ENCODE measurements at places on chromosomes 6 and 20. TPM values are rescaled to one million over a fixed set of nuclear protein-coding genes. Genes with fewer than 3 reads are reported as not detected.

EDN1 gene
- 4.4 TPM for total RNA-seq

KCNG1 gene
- total RNA-seq = 69.2 TPM

MACROD2 gene
- 2.1 TPM for total RNA-seq

DNA sequence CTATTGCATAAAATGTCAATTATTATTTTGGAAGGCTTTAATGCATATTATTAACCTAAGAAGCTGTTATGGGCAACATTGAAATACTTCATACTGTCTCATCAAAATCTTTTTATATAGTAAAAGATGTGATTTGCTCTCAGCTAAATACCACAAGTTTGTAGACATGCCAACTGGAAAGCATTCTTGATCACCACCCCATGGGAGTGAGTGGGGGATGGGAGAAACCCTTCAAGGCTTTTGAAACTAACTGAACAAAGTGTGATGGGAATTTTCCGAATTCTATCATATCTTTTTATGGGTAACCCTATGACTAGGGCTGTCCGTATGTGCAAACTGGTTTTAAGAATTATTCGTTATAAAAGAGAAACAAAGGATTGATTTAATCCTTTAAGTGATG lies 377.3 kb upstream of the JAG1 start:
- DNase-seq = no peak
- H3K27me3 ChIP-seq = no peaks in the 10 kb centered on the region
- H3K36me3 ChIP-seq = no peaks in the 10 kb centered on the region
- no peaks in the 10 kb centered on the region for H3K4me1 ChIP-seq

SPATA25 gene
- total RNA-seq = 3.8 TPM

GRCh38 chr20:39631557-39631956 lies 669.4 kb downstream of the DHX35 start:
- H3K4me1 ChIP-seq = no peaks in the 10 kb centered on the region
- no peak overlapping the region for H3K4me3 ChIP-seq
- no peaks in the 10 kb centered on the region for H3K27me3 ChIP-seq
- no peaks in the 10 kb centered on the region for H3K36me3 ChIP-seq
- no peak for DNase-seq

DNA sequence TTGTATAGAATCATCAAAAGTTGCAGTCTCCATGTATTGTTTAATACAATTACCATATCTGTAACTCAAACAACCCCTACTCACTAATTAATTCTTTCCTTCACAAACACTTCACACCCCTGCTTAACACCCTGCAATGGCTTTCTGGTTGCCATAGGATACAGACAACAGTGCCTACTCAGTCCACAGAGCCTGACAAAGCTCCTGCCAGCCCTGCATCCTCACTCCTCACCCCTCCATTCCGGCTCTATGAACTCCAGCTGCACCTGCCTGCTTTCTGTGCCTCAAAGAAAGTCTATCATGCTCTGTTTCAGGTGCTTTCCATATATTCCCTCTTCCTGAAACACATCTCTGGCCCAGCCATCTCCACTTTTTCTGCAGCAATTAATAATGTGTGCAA lies 253.4 kb downstream of the HACE1 start:
- no peaks in the 10 kb centered on the region for H3K36me3 ChIP-seq
- no peaks in the 10 kb centered on the region for H3K4me1 ChIP-seq
- no peak overlapping the region for H3K4me3 ChIP-seq
- DNase-seq = no peak
- no peak overlapping the region for H3K27ac ChIP-seq

DNA sequence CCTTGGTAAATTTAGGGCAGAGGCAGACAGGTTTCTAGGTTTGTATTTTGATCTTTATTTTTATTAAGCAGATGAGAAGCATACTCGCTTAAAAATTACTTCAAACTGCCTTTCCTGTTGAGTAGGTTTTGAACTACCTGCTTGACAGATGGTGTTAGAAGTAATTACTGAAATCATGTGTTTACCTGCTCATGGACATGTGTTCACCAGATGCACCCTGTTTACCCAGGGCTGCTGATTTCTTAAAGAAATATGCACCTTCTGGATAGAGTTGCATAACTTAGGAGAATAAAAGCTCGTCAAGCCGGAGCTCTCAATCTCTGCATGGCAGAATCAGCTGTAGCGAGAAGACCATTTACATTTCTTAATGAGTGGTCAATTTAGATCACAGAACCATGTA lies 165.1 kb downstream of the CDKAL1 start:
- no peaks in the 10 kb centered on the region for H3K27me3 ChIP-seq
- H3K4me1 ChIP-seq = no peaks in the 10 kb centered on the region
- no peak overlapping the region for H3K4me3 ChIP-seq
- H3K36me3 ChIP-seq = no peaks in the 10 kb centered on the region
- no peak for DNase-seq

FNDC11 gene
- 0.69 TPM for total RNA-seq
